ENCODE measurements at places on chromosomes 3 and 15. TPM values are rescaled to one million over a fixed set of nuclear protein-coding genes. Genes with fewer than 3 reads are reported as not detected.

- DNase-seq = no peak
Measured at GRCh38 chr3:124593442-124593829, 136.8 kb upstream of the UMPS start.

LYSMD4 gene
- 11.6 TPM for total RNA-seq

DNA sequence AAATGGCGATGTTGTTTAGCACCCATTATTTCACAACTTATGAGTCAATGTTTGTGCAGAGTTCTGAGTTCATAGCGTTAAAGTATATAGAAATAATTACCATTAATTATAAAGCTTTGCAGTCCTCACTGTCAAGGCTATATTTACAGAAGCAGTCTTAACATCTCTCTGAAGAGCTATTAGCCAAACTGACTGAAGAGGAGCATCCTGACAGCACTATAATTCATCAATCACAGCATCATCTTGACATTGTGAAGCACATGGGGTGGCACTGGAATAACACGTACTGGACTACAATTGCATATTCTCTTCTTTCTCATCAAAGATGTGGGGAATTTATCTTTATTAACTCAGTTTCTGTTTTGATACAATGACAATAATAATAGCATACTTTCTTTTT is 260.6 kb upstream of the MME start:
- DNase-seq = no peak

GRCh38 chr3:34377961-34378360 is 579.5 kb downstream of the PDCD6IP start:
- DNase-seq = peak; percentile 73

GRCh38 chr3:56277236-56277635 is 191.0 kb downstream of the ERC2 start:
- DNase-seq = no peak

SLC28A2 gene
- 86.6 TPM for total RNA-seq

DNA sequence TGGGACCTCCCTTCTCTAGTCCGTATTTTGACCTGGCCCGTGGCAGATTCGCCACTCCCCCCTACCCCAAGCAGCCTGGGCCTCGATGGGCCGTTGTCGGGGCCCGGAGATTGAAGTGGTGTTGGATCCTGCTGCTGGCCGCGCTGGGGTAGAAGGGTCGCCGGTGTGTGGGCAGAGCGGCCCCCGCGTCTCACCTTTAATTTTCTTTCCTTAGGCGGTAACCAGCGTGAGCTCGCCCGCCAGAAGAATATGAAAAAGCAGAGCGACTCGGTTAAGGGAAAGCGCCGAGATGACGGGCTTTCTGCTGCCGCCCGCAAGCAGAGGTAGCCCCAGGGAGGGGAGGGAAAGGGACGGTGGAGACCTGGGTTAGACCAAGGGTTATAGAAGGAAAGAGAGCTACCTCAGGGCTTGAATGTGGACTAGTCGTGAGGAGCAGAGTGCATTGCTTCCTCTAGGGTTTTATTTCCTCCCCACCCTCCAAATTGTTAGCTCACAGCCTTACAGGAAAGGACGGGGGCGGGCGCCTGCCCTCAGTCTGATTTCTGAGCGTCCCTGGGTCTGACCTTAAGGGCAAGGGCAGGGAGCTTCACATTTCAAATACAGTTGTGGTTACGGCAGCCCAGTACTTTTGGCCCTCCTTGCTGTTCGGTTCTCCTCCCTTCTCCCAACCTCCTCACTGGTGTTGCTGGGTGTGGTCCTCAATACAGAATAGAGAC is 799 bp downstream of the SERF2 start:
- no peak for DNase-seq

DNA sequence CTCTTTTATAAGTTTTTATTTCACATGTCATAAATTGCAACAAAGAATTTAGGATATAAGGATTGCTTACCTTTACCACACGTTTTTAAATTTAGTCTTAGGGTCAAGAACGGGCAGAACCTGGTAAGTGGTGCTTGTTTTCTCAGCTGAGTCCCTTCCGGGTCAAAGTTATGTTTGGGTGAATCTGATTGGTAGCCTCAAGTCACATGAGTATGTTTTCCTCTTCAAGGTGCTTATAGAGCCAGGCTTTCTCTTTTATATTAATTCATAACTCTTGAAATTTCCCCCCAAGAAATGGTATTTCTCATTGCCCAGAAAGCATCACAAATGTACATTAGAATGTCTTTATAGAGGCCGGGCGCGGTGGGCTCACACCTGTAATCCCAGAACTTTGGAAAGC is 415.7 kb upstream of the ROBO2 start:
- DNase-seq = no peak

DNA sequence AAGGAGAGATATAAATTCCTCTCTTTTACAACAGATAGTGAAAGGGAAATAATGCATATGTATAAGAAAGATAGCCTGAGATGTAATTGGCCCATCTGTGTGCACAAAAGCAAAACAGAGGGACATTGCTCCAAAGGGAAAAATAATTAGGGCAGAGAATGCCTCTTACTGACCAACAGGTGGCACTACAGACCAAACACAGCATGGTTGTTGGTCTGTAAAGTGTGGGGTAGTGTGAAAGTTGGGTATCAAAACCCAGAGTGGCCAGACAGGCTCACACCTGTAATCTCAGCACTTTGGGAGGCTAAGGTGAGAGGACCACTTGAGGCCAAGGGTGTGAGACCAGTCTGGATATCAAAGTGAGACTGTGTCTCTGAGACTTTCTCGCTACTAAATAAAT is 4.5 kb upstream of the TLNRD1 start:
- DNase-seq = no peak

CPEB1 gene
- 4.8 TPM for total RNA-seq

PLA2G4E gene
- 0.09 TPM for total RNA-seq

DNA sequence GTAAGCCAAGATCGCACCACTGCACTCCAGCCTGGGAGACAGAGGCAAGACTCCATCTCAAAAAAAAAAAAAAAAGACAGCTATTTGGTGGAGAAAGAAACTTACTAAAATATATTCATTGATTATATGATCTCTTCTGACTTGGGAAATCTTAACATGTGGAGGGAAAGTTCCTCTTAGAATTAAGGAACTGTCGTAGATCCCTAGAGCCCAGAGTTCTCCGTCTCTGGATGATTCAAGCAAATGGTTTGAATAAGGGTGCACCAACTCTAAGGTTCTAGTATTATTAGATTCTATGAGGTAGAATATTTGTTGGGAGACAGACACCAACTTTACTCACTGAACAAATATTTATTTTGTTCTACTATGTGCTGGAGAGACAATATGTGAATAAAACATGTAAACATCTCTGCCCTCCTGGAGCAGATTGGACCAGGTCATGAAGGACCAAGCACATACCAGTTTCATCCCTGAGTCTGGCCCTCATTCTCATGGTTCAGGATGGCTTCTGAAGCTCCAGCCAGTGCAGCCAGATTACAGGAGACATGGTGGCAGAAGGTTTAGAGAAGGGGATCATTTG is 129.7 kb downstream of the MITF start:
- DNase-seq = no peak

GRCh38 chr3:133944641-133945380 is 49.1 kb upstream of the RAB6B start:
- peak; percentile 61 for DNase-seq

WWTR1 gene
- total RNA-seq = 82.8 TPM

- DNase-seq = no peak
Measured at GRCh38 chr3:87796843-87797185, 262.0 kb downstream of the CGGBP1 start.

All from mucosa of gallbladder (tissue), 1 donor.